ENCODE measurements at places on chromosomes 5 and 9.

DNA sequence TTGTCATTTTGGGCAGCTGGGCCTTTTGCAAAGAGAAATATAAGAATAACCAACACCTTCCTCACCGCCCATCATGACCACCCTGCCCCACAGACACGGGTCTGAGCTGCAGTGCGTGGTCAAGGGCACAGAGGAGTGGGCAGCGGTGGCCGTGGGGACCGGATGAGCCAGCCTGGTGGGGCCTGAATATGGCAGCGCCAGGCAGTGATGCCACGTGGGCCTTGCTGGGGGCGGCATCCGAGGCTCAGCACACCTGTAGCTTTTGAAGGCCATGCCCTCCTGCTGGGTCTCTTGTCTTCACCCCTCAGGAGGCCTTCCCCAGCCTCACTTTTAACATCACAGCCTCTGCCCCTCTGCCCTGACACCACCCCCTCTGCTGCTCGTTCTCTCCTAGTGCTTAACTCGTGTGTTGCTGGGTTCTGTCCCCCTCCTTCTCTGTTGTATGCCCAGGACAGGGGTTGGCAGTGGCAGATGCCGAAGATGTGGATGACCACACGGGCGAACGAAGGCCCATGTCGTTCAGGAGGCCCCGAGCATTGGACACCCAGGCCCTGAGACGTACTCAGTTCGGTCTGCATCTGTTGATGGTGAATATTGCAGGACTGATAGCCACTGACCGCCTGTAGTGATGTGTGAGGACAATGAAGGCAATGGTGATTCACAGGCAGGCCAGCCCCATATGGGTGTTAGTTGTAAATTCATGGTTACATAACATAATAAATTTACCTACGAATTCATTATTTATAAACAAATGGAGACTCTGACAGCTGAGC is 46.0 kb downstream of the AHRR start:
- DNase-seq, result no peak

GRCh38 chr5:116276952-116277351 is 192.1 kb downstream of the COMMD10 start:
- no peak for DNase-seq

DNA sequence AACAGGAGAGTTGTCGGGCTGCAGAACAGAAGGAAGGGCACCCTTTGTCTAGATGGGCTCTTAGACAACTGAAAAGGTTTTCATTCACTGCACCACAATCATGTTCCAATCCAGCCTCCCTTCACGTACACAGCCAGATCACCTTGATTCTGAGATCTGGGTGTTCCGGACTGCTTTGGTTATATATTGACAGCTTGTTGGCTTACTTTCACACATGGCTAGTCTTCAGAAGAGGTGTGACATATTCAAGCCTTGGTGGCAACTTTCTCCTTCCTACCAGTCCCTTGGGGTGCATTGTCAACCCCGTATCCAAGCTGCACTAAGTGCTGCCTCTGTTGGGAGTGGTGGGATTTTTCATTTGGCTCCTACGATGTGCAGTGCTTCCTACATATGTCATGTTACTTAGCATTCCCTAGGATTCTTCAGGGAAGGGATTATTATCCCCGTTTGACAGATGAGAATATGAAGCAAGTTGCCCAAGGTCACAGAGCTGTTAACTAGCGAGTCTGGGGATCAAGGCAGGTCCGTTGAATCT is 100.6 kb downstream of the LIFR start:
- DNase-seq, result no peak

GRCh38 chr5:111839438-111839837 is 82.4 kb upstream of the NREP start:
- no peak for DNase-seq

GRCh38 chr9:116369706-116370105 is 216.1 kb downstream of the PAPPA start:
- DNase-seq, result no peak

- no peak for DNase-seq
These were observed 572.8 kb downstream of the CCDC171 start for GRCh38 chr9:16125629-16126028.

GRCh38 chr5:56569566-56569965 is 245.8 kb upstream of the MAP3K1 start:
- no peak for DNase-seq

GRCh38 chr9:131640438-131641137 is 95.3 kb downstream of the PRRT1B start:
- DNase-seq, result no peak

- no peak for DNase-seq
These were observed 717 bp upstream of the IQGAP2 start for GRCh38 chr5:76402251-76402885.

GRCh38 chr9:35656831-35657545 is 831 bp downstream of the RMRP start:
- no peak for DNase-seq

GRCh38 chr9:16412740-16413139 is 457.7 kb downstream of the BNC2 start:
- no peak for DNase-seq

- no peak for DNase-seq
These were observed 14.9 kb downstream of the TRIM7 start for GRCh38 chr5:181189962-181190710.

DNA sequence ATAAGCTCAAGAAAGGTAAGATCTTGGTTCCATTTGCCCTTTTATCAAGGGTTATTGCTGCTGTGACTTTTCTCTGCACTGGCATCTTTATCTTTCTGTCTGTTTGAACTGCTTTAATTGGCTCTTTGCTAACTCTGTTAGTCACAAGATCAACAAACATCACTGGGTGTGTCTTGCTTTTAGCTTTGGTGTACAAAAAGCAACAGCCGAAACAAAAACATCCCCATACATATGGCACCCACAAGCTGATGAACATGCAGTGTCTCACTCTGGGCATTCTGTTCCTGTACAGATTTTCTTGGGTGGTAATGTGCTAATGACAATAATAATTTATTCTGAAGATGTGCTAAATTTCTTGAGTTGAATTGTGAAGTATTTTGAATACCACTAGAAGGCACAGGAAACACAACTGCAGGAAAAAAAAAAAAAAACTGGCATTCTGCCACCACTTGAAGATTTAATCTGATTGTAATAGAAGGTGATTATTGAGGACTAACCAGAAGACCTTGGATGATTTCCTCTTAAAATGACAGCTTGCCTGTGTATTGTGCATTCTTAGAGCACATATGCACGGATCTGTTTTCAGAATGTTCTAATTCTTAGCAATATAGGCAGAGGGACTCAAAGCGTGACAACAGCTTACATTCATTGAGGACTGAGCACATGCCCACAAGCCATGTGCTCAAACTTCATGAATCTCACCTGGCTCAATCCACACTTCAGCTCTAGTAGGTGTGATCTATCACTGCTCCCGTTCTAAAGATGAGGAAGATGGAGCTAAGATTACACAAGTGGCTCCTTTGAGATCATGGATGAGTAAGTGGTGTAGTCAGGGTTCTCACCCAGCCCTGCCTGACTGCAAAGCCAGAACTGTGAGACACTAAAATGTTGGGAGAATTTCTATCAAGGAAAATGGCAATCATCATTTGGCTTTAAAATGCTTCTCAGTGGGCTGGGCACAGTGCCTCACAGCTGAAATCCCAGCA is 96.4 kb downstream of the EBF1 start:
- no peak for DNase-seq
